ENCODE measurements at places on chromosomes 11 and 22. TPM values are rescaled to one million over a fixed set of nuclear protein-coding genes. Genes with fewer than 3 reads are reported as not detected.

The TTLL12 gene
- 49.7 TPM for total RNA-seq

The GAB4 gene
- total RNA-seq = not detected

The MRGPRG gene
- total RNA-seq = not detected

The OR8G1 gene
- total RNA-seq = not detected

The PLEKHB1 gene
- 3.2 TPM for total RNA-seq

The CASP5 gene
- total RNA-seq = not detected

The OMP gene
- not detected for total RNA-seq

The KCTD17 gene
- total RNA-seq = 47.7 TPM

The ZDHHC13 gene
- total RNA-seq = 21.7 TPM

The MIOX gene
- 0.23 TPM for total RNA-seq

The AP1B1 gene
- total RNA-seq = 90.8 TPM

The FOLR2 gene
- not detected for total RNA-seq

The GRAMD1B gene
- total RNA-seq = 75.6 TPM

The GAL3ST1 gene
- not detected for total RNA-seq

The CNTF gene
- total RNA-seq = 3.5 TPM

The OTOG gene
- not detected for total RNA-seq

The TRPM5 gene
- not detected for total RNA-seq
